Type B pancreatic cell (in vitro differentiated cells): ENCODE measurements at places on chromosomes 5 and 9. TPM values are rescaled to one million over a fixed set of nuclear protein-coding genes. Genes with fewer than 3 reads are reported as not detected.
A peak's percentile ranks its signal among the peaks of the same experiment; 100 is the strongest.

DNA sequence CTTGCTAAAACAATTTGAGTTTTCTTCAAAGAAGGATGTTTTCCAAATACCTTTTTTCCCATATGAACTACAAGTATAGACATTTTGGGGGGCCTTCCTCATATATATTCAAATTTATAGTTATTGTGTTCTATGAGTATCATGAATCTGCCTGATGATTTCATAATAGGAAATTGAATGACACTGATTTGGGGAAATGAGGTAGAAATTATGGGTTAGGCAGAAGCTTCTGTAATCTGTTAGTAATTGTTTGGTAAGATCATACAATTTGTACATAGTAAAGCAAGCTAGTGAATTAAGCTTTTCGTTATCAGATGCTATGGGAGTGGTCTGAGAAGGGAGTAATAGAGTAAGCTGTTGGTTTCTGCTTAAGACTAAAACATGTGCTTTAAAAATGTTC, 98.0 kb downstream of the TRIO start:
- H3K4me1 ChIP-seq: peaks cover 57% of the 10 kb centered on the region
- H3K4me3 ChIP-seq: no peak overlapping the region
- H3K27me3 ChIP-seq: no peaks in the 10 kb centered on the region
- no peaks in the 10 kb centered on the region for H3K36me3 ChIP-seq

GRCh38 chr9:68546596-68547390, 6.1 kb upstream of the TMEM252 start:
- DNase-seq: no peak
- no peaks in the 10 kb centered on the region for H3K36me3 ChIP-seq
- no peak overlapping the region for H3K4me3 ChIP-seq
- H3K27me3 ChIP-seq: peaks cover 21% of the 10 kb centered on the region

GRCh38 chr9:134375430-134376385, 49.5 kb downstream of the RXRA start:
- peaks cover 24% of the 10 kb centered on the region for H3K4me1 ChIP-seq
- no peaks in the 10 kb centered on the region for H3K27me3 ChIP-seq
- no peak for DNase-seq

GRCh38 chr5:159837860-159838259, 78.4 kb upstream of the ADRA1B start:
- no peak overlapping the region for H3K27ac ChIP-seq
- no peak overlapping the region for H3K4me3 ChIP-seq
- DNase-seq: no peak
- H3K36me3 ChIP-seq: no peaks in the 10 kb centered on the region

DNA sequence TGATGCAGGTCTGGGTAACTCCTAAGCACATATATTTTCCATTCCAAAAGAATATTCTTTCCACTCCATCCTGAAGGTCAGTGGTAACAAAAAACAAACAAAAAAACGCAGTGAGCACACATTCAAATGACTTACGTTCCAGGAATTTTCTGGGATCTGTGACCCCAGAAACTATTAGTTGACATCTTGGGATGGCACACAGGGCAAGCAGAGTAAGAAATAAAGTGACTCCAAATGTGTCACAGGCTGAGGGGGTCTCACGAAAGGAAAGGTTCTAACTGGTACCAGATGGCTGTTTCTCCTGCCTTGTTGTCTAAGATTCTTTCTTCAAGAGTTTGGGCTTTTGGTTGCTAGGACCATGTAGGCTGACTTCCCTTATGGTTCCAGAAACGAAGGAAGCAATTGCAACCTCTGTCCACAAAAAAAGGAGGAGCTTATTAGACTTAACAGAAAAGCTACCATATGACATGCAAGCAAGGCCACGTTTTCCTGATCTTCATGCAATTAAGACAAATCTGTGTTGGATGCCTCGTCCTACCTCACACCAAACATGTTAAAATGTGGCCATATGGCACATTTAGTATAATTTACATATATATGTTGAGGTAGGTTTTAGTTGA, 32.7 kb downstream of the PTGS1 start:
- peaks cover 57% of the 10 kb centered on the region for H3K27me3 ChIP-seq
- H3K36me3 ChIP-seq: no peaks in the 10 kb centered on the region
- H3K27ac ChIP-seq: no peak overlapping the region
- no peaks in the 10 kb centered on the region for H3K4me1 ChIP-seq
- H3K4me3 ChIP-seq: no peak overlapping the region

DNA sequence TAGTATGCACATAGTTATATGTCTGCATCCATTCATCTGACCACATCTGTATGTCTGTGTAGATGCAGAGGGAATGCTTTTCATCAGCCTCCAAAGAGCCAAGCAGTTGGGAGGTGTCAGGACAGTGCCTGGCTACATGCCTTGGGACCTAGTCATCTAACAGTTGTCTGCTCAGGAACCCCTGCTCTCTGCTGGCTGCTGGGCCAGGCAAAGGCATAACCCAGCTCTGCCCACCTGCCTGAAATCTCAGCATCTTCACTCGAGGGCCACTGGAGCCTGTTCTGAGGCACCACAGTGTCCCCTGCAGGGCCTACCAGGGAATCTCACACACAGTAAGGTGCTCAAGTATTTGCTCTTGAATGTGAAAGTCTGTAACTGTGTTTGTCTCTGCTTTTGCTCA, 3.7 kb downstream of the C9orf50 start:
- no peak overlapping the region for H3K27ac ChIP-seq
- H3K27me3 ChIP-seq: peaks cover 15% of the 10 kb centered on the region
- no peak for DNase-seq
- H3K4me3 ChIP-seq: peak overlapping the region; percentile 60
- no peaks in the 10 kb centered on the region for H3K36me3 ChIP-seq

DNA sequence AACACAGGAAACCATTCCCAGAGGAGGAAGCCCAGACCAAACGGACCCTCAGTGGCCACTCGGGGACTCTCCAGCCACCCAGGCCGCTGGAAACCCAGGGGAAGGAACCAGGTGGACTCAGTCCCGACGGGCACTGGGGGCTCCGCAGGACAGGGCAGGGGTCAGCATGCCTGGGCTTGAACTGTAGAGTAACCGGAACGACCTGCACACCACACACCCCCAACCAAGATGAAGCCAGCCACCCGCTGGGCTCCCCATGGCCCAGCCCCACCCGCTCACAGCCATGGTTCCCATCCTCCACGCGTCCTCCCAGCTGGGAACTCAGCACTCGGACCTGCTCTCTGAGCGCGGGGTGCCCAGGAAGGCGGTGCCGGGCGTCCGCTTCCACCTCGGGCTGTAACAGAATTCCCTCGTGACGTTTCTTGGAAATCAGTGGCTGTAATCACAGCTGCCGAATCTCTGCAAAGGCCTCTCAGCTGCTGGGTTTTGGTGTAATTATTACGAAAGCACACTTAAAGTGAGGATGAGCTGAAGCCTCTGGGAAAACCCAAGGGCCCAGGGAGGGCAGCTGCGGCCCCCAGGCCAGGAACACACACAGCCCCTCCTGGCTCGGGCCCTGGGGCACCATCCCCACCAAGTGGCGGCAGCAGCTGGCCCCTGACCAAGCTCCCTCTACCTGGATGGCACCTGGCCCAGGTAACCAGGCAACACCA, 13.8 kb downstream of the NACC2 start:
- H3K36me3 ChIP-seq: peaks cover 1% of the 10 kb centered on the region
- no peak for DNase-seq
- no peak overlapping the region for H3K4me3 ChIP-seq

CDC20B gene
- 0.38 and 0.92 TPM in 2 replicates for total RNA-seq
